Retina (tissue), 1 donor: ENCODE measurements at places on chromosomes 11 and 22.

GRCh38 chr22:20435436-20436306, 2.0 kb downstream of the SCARF2 start:
- DNase-seq: no peak

GRCh38 chr11:115709297-115709696, 205.1 kb upstream of the CADM1 start:
- DNase-seq: no peak

DNA sequence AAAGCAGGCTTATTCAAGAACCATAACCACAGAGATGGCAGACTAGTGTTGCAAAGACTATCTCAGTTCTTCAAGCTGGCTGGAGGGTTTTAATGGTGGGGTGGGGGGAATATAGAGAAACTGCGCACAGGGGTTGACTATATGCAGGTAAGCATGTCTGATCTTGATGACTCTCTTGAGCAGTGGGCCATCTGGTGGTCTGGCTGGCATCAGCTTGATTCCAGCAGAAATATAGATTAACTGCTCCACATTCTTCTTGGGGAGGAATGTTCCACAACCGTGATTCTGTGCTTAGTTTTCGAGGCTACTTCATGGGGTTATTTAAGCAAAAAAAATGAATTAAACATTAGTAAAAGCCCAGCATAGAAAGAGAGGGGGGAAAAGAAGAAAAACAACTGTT, 158.8 kb upstream of the PGR start:
- DNase-seq: no peak

GRCh38 chr11:78164471-78164870, 24.0 kb downstream of the KCTD21 start:
- no peak for DNase-seq

- no peak for DNase-seq
Observed at GRCh38 chr22:37180531-37181231, 7.4 kb downstream of the C1QTNF6 start.

DNA sequence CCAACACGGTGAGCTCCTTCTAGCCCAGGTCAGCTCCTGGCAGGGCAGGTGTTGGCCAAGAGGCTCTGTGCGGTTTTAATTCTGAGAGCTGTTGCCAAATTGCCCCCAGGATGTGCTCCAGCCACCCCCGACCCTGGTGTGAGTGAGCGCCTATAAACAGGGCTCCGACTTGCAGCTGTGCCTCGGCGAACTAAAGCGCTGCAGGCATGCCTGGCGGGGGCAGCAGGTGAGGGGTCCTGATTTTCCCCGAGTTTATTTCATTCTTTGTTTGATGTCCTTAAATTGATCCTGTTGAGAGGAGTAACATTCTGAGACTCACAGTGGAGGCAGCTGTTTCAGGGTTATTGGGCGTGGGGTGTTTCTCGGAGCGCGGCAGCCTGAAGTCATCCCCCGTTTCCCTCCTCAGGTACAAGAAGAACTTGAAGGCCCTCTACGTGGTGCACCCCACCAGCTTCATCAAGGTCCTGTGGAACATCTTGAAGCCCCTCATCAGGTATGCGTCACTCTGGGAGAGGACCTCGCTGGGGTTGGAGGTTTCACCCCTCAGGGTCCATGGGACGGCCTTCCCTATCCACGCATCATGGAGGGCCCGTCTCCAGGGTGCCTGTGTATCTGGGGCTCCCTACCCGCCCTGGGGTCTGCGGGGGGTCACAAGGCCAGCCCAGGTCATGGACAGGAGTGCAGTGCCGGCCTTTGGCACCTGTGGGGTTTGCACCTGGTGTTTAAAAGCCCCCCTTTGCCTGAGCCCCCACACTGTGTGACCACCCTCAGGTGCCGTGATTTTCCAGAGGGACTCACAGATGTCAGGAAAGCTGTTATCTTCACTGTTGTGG, 62.1 kb downstream of the ARHGAP8 start:
- no peak for DNase-seq

- DNase-seq: peak; percentile 58
Observed at GRCh38 chr22:43110927-43111623, 525 bp downstream of the BIK start.

DNA sequence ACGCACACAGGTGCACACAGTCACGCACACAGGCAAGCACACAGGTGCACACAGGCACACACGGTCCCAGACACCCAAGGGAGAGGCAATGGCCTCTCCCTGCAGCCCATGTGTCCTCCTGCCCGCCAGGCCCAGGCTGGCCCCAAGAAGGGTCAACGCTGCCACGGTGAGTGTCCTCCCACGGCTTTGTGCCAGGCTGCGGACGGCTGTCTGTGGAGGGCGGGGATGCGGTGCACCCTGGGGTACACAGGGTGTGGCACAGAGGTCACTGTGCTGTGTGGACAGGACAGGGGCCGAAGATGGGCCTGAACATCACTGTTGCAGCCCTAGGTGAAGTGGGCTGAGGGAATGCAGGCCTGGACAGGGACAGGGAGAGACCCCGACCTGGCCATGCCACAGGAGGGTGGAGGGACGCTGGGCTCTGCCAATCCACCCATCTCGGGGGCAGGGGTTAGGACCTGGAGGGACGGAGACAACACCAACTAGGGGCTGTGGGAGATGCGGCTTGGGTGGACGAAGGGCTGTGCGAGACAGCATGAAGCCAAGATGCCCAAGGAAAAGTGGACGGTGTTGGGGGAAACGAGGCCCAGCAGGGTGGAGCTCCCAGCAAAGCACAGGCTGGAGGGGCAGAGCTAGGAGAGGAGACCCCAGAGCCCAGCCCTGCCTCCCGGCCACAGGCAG, 523.8 kb downstream of the BRD1 start:
- DNase-seq: no peak

DNA sequence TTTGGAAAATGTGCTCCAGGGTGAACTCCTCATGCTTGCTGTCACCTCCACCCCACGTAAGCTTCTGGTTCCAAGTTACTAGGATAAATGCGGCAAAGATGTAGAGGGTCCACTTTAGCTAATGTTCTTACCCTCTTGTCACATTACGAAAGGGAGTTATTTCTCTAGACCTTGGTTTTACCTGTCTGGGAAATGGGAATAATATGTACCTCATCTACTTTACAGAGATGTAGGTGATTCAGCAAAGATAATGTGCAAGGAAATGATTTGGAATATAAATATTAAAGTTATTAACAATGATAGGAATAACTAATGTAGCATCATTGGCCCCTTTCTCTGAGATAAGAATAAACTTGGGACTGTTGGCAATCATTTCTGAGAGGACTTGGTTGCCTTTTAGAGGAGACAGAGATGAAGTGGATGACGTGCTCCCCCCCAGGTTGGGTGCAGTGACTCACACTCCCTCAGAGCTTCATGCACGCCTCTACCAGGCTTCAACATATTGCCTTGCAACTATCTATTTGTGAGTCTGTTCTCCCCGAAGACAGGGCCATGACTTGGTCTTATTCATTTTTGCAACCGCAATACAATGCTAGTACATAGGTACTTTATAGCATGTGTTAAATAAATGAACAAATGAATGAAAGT, 97.1 kb downstream of the ME3 start:
- no peak for DNase-seq

DNA sequence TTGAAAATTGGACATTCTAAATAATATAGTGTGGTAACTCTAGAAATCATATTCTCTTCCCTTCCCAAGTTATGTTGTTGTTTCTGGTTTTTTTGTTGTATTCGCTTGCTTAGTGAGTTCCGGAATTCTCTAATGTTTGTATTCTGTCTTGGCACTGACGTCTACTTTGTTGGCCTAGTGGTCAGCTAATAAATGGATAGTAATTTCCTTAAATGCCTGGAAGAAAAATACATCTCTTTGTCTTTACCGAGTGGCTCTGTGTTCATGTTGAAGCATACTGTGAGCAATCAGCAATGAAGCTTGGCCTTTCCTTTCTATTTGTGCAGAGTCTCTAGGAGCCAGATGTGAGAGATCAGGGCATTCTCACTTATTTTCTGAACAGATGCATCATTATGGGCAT, 1225.7 kb downstream of the JRKL start:
- no peak for DNase-seq

- no peak for DNase-seq
Observed at GRCh38 chr11:2709429-2709828, 9.6 kb upstream of the KCNQ1OT1 start.

- no peak for DNase-seq
Observed at GRCh38 chr22:49426098-49426497, 401.6 kb downstream of the BRD1 start.

GRCh38 chr11:73555615-73556014, 42.3 kb downstream of the FAM168A start:
- DNase-seq: no peak

GRCh38 chr22:41367039-41367679, 14.6 kb upstream of the TEF start:
- peak; percentile 90 for DNase-seq

DNA sequence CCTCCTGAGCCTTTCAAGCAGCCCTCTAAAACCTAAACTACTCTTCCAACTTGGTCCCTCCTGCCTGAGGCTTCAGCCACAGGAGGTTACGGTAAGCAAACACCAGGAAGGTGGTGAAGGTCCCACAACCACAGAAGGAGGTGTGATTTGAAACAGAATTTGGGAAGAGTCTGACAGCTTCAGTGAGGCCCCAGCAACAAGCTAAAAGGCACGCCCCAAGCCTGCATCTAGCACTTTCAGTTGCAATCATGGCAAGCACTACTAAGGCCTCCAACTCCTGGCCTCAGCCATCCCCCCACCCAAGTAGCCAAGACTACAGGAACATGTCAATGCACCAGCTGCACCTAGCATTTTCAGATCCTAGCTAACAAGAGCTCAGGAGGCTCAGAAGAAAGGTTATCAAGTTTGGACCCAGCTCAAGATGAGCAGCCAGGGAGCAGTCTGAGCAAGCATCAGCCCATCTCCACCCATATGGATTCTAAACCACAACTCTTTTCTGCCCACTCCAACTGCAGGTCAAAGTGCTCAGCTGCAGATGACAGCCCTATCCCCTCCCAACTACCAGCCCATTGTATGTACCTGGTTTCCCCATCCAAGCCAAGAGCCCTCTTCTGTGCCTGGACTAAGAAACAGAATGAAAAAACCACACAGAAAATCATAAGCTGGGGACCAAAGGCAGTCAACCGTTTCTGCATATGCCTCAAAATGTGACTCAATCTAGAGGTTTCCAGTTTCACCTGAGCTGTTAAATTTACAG, 10.4 kb upstream of the AHNAK start:
- DNase-seq: no peak

DNA sequence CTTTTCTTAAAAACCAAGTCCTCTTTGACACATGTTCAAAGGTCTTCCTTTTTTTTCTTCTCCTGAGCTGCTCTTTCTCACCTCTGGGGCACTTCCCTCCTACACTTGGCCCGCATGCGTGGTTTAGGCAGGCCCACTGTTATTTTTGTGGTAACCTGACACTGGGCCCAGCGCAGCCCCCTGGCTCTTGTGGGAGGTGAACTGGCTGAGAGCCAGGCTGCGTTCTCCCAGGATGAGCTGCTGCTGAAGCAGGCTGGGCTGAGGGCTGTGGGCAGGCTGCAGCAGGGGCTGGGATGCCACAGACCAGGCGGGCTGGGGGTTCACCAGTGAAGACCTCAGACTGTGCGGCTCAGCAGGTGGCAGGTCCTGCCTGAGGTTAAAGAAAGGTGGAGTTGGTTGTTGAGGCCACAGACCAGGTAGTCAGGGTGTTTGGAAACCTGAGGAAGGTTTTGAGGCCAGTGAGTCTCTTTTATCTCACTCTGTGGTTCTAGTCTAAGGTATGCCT, 72.4 kb downstream of the TEAD1 start:
- peak; percentile 59 for DNase-seq

DNA sequence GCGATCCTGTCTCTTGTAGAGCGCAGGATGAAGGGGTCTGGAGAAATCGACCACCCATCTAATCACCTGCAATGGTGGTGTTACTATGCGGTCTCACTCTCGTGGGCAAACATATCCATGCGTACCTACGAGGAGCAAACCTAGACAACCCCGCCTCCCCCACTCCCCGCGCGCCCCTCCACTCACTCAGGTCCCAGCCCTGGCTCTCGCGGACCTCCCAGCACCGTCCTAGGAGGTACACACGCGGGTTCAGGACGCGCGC, 887 bp downstream of the TRPC6 start:
- DNase-seq: no peak

DNA sequence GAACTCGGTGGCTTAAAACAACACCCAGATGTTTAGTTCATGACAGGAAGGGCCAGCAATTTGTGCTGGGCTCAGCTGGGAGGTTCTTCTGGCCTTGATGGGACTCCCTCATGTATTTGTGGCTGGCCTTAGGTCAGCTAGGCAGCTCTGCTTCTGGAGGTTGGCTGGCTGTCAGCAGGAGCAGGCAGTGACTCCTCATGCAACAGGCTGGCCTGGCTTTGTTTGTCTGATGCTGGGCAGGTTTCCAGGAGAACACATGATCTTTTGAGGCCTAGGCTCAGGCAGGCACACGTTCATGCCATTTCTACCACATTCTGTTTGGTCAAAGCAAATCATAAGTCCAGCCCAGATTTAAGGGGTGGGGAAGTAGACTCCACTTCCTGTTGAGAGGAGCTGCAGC, 571.2 kb downstream of the TBC1D22A start:
- no peak for DNase-seq

DNA sequence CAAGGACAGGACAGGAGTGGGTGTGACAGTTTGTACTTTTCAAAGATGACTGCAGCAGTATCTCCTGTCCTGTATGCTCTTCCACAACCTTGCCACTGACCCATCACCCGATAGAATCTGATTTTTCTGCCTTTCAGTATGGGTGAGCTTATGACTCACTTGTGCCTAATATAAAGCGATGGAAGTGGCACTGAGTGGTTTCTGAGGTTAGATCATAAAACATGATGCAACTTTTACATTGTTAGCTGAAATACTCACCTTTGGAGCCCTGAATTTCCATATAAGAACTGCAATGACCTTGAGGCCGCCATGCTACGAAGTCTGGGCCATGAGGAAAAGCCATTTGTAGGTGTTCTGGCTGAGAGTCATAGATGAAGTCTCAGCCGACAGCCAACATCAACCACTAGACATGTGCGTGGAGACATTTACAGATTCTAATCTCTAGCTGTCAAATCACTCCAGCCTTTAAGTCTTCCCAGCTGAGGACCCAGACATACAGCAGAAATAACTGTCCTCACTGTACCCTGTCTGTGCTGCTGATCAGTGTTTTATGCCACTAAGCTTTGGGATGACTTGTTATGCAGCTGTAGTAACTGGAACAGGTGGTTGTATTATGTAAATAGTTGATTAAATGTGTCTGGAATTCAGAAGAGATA, 105.9 kb upstream of the ARHGAP20 start:
- no peak for DNase-seq

- peak; percentile 82 for DNase-seq
Observed at GRCh38 chr11:12914400-12914912, 94.7 kb upstream of the RASSF10 start.
